ENCODE measurements at places on chromosomes 2 and 18.

DNA sequence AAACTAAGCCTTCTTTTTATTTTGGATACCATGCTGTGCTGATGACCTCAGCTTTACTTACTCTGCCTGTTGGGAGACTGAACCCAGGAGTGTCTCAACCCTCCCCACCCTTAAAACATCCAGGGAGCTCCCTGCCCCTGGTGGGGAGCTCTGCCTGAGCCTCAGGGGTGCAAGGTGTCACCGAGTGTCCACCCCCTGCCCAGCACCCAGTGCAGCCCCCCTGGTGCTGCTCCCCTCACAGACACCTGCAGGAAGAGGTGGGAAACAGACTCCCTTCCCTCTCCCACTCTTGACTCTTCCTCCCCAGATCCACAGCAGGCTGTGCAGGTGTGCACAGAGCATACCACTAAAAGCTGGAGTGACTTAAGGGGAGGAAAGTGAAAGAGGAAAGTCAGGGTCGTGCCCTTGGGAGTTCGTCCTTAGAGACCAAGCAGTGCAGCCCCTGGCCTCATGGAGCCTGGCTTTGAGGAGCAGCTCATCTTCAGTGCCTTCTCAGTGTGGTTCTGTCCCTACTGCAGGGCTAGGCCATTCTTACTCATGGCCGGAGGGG, 51.3 kb downstream of the MYO7B start:
- no peak for DNase-seq

DNA sequence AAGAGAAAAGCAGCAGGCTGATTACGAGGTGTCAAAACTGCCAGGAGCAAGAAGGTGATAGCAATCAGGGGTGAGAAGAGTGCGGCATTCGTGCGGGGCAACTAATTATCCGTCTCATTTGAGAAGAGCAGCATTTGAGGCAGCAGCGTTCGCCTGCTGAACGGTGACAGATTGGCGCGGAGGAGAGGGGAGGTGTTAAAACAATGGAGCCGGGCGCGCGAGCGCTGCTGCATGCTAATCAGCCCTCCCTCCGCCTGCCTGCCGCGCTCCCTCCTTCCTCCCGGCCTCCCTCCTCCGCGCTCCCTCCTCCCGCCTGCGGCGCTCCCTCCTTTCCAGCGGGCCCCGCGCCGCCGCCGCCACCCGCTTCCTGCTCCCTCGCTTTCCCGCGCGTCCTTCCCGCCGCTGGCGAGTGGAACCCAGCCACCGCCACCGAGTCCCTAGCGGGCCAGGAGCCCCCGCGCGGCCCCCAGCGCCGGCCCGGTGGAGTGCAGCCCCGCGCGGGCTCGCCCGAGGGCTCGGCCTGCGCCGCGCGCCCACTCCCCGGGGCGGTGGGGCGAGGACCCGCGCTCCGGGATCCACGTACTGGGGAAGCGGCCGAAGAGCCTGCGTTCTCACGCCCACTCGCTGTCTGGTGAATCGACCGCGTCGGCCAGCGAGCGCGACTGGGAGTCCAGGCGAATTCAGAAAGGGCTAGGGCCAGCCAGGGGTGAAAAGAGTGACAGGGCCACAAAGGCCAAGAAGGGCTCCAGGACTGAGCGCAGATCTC, 69.5 kb upstream of the PSMD14 start:
- peak; percentile 33 for DNase-seq

GRCh38 chr2:60383401-60384143, 169.9 kb downstream of the BCL11A start:
- no peak for DNase-seq

GRCh38 chr2:29351916-29352591, 236.8 kb downstream of the CLIP4 start:
- DNase-seq: no peak

- peak; percentile 87 for DNase-seq
These were observed 3.2 kb downstream of the SLC39A10 start for GRCh38 chr2:195659982-195660890.

DNA sequence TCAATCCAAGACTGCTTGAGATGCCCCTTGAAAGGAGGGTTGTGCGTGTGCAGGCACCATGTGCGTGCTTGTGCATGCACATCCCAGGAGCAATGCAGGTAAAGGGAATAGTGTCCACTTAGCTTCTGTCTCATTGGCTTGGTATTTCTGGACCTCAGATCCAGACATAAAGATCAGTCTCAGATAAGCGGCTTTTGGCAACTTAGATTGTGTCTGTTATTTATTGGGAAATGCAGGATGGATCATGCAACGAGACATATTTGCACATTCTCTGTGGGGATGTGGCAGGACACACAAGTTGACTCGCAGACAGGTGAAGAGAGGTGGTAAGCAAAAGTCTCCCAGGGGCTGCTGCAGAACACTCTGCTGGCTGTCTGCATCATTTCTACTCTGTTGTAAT, 67.9 kb downstream of the SETBP1 start:
- no peak for DNase-seq

GRCh38 chr2:53896864-53897263, 37.1 kb upstream of the GPR75 start:
- no peak for DNase-seq

GRCh38 chr2:129678751-129679150, 300.7 kb upstream of the RAB6C start:
- no peak for DNase-seq

DNA sequence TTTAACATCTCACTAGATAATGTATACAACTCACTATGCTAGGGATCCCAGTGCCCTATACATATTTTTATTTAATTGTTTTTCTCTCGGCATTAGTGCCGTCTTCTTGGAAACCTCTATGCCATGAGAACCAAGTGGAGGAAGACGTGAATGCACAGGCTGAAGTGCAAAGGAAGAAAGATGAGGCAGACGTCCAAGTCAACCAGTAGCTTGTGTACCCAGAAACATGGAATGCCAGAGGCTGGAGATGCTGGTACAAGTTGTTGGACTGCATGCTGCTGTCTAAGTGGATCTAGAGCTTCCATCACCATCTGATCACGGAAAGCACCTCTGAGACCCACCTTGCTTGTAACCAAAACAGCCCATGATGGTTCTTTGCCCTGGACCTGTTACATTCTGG, 12.5 kb upstream of the GEMIN6 start:
- no peak for DNase-seq

DNA sequence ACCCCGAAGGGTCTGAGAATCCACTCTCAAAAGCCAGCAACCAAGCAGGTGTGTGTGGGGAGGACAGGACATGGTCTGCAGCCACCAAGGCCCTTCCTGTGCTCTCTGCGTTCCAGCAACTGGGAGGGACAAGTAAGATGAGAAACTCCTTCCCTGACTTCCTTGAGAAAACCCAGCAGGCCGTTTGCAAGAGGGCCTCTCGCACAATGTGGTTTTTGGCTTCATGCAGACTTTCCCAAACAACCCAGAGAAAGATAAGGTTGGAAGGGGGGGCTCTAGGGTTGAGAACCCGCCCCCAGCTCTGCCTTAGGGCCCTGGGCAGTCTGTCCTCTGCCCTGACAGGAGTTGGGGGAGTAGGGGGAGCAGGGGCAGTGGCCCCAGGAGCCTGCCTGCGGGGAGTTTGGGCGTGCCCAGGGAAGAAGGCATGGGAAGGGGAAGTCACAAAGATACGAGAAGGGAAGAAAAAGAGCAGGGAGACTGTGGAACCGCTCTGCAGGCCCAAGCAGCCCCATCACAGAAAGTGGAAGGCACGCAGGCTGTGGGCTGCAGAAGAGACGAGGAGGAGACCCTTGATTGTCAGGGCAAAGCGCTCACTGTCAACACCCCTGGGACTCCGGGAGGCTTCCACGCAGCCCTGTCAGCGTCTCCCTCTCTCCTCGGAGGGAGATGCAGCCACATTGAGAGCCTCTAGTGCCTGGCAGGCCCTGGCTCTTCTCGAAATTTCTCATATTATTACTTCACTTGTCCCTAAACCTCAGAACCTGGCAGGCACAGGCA, 99.8 kb downstream of the SMAD7 start:
- no peak for DNase-seq

- no peak for DNase-seq
These were observed 521 bp downstream of the MYCN start for GRCh38 chr2:15940661-15941480.

- no peak for DNase-seq
These were observed 115.3 kb downstream of the DOCK10 start for GRCh38 chr2:224927011-224927410.

DNA sequence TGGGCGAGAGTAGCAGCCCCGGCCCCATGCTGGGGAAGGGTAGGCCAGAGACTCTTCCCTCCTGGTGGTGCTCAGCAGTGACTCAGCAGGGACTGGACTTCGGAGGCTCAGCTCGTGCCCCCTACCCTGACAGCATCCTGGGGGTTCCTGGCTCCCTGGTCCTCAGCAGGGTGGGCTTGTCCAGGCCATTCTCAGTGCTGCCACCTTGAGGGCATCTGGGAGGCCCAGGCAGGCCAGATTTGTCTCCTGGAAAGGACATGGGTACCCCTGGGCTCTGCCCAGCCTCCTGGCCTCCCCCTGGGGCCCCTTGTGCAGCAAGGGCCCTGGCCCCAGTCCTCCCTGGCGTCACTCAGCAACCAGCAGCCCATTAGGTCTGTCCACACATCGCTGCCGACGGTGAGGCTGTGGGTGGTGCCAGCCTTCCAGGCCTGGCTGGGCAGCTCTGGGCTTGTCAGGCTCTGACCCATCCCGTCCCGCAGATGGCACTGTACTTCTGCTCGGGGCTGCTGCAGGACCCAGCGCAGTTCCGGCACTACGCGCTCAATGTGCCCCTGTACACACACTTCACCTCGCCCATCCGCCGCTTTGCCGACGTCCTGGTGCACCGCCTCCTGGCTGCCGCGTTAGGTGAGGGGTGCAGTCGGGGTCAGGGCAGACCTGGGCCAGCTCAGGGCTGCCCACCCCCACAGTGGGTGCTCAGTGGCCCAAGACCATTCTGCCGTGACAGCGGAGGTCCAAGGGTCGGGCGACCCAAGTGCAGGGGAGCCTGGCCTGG, 45.0 kb upstream of the ALPP start:
- no peak for DNase-seq

- no peak for DNase-seq
These were observed 14.3 kb downstream of the ZNF142 start for GRCh38 chr2:218645126-218645525.

DNA sequence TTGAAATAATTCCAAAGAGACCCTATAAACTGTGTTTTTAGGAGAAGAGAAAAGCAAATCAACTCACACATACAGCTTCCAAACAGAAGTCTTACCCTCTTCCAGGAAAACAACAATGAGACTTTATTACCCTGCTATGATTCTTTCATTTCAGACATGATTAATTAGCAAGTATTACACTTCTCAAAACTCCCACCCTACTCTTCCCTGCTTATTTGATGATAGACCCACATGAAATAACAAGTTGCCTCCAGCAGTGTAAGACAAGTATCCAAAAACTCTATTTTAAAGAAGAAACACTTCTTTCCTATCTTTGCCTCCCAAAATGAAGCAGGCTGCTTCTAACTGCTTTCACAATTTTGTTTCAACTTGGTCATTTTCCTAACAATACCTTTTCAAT, 4.1 kb downstream of the FIGN start:
- no peak for DNase-seq

DNA sequence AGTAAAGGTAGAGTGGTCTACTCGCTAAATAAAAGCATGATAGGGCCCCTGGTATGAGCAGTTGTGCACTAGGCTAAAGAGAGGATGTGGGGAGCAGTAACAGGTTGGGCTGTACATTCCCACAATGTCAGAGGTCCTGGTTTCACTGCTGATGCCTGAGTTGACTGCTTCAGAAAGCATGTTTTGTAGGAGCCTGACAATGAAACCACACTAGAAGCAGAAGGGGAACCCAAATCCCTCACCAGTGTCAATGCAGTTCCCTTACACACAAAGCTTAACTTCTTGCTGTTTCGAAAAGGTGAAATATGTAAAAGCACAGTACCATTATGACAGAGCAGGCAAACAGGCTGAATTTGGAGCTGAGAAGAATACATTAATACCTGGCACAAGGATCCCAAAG, 291.7 kb upstream of the KYNU start:
- DNase-seq: no peak

DNA sequence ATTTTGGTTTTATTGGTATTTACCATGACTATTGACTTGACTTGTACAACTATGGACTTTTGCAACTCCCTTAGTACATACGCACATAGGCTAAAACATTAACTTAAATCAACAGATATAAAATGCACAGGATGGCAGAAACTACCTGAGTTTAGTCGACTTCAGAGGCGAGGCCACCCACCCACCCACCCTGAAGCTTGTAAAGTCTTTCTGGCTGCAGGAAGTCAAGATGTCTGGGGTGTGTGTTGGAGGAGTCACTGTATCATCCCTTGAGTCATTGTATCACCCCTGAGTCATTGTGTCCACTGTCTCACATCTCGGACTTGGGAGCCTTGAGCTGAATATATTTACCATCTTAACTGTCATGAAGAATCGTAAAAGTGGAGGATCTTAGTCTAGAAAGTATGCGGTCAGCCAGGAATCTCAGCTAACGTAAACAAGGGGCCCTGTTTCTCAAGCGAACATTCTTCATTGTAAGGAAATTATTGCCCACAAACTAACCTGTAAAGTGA, 140.0 kb upstream of the ST6GAL2 start:
- DNase-seq: no peak

DNA sequence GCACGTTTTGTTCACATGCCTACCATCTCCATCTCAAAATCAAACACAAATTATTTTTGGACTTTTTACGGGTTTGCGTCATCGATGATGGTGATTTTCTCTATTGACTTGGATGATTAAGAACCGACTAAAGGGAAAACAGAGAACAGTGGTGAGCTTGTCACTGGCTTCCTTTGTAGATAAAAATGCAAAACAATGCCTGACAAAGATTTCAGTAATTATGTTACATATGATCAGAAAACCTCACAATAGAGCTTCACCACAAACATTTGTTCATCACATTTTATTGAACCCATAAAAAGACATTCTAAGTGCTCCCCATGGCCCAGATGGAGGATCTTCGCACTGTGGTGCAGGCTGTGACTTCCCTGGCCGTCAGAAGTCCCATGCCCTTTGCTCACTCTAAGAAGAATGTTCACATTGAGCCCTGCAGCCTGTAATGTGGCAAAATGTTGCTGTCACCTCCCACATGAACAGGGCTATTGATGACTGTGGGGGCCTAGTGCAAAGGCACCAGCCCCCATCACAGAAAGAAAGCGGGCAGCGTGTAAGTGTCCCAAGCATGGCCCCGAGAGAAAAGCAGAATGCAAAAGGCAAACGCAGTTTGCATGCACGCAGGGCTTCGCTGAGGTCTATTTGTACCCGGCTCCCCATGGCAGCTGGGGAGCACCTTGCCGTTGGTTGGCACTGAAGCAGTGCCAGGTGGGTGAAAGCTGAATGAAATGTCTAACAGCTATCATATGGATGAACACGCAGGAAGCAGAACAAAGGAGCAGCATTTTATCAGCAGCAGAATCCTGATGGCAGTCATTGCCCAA, 60.6 kb downstream of the BCL2 start:
- DNase-seq: no peak

GRCh38 chr2:238509903-238510302, 83.2 kb downstream of the ASB1 start:
- DNase-seq: no peak

- DNase-seq: no peak
These were observed 124.8 kb downstream of the NUP35 start for GRCh38 chr2:183248866-183249567.

Data from activated T-cell treated with anti-CD3 and anti-CD28 coated beads for 4 hours (primary cell).